Pancreas (tissue), 10 donors: ENCODE measurements at places on chromosomes 3 and 15.

DNA sequence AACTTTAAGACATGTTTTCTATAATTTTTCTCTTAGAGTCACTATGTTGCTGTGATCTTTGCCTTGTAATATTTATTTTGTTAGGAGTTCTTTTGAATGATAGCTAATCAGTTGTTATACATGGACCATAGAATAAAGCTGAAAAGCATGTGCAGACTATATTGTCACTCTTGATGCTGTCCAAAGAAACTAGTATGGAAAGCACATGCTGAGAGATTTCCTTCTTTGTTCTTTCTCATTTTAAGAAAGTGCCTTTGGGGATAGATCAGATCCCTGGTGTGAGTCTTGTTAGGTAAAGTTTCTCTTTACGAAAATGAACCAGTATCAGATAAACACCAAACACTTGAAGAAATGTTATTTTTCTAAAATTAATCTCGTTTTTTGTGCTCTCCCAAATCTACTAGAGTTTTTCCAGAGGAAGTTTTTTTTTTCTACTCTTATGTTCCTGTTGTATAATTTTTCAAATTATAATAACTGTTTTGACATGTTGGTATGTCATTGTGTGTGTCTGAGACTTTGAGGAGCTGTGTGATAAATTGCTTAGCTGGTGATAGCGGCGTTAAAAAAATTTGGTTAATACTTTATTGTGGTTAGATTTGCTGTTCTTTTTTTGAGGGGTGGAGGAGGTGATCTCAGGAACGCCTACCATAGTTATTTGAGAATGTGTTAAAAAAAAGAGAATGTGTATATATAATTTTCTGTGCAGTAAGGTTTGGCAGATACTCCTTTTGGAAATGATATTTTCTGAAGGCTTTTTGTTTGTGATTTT, 2.2 kb downstream of the PIAS1 start:
- no peak for DNase-seq

DNA sequence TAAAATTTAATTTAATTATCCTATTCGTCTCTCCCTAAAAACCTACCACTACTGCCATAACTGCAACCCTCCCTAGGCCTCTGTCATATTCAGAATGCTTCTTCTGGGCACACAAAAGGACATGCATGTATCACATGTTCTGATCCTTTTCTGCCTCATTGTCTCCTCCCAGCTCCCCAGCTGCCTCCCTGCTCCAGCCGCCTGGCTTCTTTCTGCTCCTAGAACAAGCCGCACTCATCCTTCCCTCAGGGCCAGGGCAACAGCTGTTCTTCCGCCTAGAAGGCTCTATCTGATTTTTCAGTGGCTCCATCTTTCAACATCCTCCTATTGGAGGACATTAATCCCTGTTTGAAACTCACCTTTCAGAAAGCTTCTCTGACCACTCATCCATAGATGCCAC, 38.6 kb downstream of the TMED3 start:
- no peak for DNase-seq

DNA sequence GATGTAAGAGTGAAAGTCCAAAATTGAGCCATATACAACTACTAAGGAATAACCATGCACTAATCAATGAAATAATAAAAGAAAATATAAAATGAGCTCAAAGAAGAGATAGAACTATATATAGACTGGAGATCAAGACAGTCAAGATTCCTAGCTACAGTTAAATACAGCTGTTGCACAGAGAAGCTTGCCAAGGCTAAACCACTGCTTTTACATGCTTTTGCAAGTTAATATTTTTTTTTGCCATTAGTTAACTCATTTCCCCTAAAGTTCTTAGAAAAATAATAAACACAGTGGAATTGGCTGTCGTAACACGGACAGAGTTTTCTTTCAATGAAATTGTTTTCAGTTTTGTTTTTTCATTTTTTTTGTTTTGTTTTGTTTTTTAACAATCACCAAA, 123.0 kb downstream of the VGLL3 start:
- DNase-seq: no peak

- no peak for DNase-seq
Observed at GRCh38 chr3:127726894-127727293, 54.1 kb downstream of the ABTB1 start.

- DNase-seq: no peak
Observed at GRCh38 chr15:90286678-90287077, 21.2 kb downstream of the NGRN start.

GRCh38 chr3:65348398-65348995, 660.7 kb upstream of the ADAMTS9 start:
- no peak for DNase-seq

GRCh38 chr15:58875343-58875742, 58.1 kb downstream of the SLTM start:
- no peak for DNase-seq
